ENCODE measurements at places on chromosomes 5 and 9.

DNA sequence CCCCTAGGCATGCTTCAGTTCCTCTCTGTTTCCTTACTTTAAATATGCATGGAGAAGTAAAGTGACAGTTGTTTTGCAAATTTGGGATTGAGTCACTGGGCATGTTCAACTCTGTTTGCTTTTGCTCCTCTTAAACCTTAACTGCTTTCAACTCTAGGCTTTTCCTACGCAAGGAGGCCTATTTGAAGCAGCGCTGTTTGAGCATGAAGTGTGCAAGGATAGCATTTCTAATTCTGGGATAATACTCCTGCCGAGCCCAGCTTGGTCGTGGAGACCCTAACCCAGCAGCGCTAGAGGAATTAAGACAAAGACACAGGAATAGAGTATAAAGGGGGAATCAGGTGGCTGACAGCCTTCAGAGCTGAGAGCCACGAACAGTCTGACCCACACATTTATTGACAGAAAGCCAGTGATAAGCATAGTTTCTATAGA, 803.4 kb upstream of the CDH10 start:
- no peaks in the 10 kb centered on the region for H3K27me3 ChIP-seq
- no peak overlapping the region for H3K27ac ChIP-seq
- no peaks in the 10 kb centered on the region for H3K4me1 ChIP-seq
- no peaks in the 10 kb centered on the region for H3K36me3 ChIP-seq
- H3K4me3 ChIP-seq: no peak overlapping the region

GRCh38 chr9:8036914-8037524, 237.4 kb upstream of the DMAC1 start:
- H3K36me3 ChIP-seq: no peaks in the 10 kb centered on the region
- no peaks in the 10 kb centered on the region for H3K27me3 ChIP-seq
- no peak overlapping the region for H3K27ac ChIP-seq
- DNase-seq: no peak
- no peaks in the 10 kb centered on the region for H3K4me1 ChIP-seq

GRCh38 chr5:50751064-50751657, 84.7 kb downstream of the PARP8 start:
- DNase-seq: peak; percentile 69
- no peak overlapping the region for H3K27ac ChIP-seq
- H3K36me3 ChIP-seq: no peaks in the 10 kb centered on the region
- no peaks in the 10 kb centered on the region for H3K4me1 ChIP-seq
- H3K27me3 ChIP-seq: no peaks in the 10 kb centered on the region

DNA sequence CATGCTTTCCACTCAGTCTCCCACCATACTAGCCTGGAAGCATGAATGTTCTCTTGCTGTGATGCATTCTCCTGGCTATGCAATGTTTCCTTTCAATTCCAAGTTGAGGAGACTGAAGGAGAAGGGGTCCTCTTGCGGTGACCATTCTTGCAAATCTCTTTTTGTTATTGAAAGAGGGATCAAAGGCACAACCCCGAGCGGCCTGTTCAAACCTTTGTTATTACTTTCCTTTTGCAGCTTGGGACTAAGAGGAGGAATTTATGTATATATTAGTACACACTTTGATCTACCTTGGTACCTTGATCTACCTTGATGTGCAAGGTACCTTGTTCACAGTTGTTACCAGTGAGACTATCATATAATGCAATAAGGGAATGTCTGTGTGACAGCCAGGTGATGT, 147.3 kb downstream of the KCTD16 start:
- H3K27me3 ChIP-seq: no peaks in the 10 kb centered on the region
- no peak for DNase-seq
- no peaks in the 10 kb centered on the region for H3K4me1 ChIP-seq
- H3K27ac ChIP-seq: no peak overlapping the region

DNA sequence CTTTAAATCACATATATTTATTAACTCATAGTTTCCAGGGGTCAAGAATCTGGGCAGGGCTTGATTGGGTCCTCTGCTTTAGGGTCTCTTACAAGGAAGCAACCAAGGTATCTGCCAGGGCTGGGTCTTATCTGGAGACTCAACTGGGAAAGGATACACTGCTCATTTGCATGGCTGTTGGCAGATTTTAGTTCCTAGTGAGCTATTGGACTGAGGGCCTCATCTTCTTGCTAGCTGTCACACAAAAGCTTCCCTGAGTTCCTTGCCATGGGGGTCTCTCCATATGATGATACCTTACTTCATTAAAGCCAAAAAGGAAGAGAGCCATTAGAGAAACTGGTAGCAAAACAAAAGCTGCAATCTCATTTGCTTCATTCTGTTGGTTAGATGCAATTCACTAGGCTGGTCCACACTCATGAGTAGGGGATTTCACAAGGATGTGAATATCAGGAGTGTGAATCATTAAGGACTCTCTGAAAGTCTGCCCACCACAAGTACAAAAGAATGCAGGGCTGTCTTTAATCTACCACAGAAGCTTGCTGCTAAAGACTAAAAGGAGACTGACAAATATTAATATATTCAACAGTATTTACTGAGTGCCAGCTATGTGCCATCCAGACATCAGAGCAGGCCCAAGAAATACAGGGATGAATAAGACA, 42.0 kb upstream of the TIMD4 start:
- H3K36me3 ChIP-seq: no peaks in the 10 kb centered on the region
- peak; percentile 70 for DNase-seq
- H3K27ac ChIP-seq: peak overlapping the region; percentile 77
- H3K4me1 ChIP-seq: peaks cover 2% of the 10 kb centered on the region

DNA sequence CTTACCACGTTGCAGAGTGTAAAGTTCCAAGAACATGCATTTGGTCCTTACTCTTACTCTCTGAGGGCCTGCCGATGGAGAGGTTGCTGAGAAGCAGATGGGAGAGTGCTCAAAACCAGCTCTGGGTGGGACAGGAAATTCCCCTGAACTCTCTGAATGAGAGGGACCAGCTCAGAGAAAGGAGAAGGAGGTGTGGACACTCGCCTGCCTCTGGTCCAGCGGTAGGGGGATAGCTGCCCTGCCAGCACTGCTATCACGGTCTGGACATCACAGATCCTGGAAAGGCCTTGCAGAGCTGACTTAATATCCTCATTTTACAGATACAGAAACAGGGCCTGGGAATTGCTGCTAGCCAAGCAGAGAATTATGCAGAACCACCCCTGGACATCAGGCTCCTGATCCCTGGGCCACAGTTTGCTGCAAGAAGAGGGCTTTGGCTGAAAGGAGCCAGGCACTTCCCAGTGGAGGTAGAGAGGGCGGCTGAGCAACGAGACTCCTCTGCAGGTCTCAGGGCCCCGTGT, 4.9 kb downstream of the TRAF1 start:
- peaks cover 26% of the 10 kb centered on the region for H3K4me1 ChIP-seq
- no peaks in the 10 kb centered on the region for H3K27me3 ChIP-seq
- no peak overlapping the region for H3K4me3 ChIP-seq
- no peaks in the 10 kb centered on the region for H3K36me3 ChIP-seq
- H3K27ac ChIP-seq: no peak overlapping the region

- DNase-seq: peak; percentile 83
- H3K4me3 ChIP-seq: no peak overlapping the region
- no peaks in the 10 kb centered on the region for H3K27me3 ChIP-seq
- peak overlapping the region; percentile 6 for H3K27ac ChIP-seq
- H3K36me3 ChIP-seq: no peaks in the 10 kb centered on the region
These were observed 44.2 kb upstream of the COL15A1 start for GRCh38 chr9:98899408-98900056.

GRCh38 chr9:113026200-113026599, 14.2 kb upstream of the ZNF883 start:
- no peaks in the 10 kb centered on the region for H3K4me1 ChIP-seq
- H3K27ac ChIP-seq: no peak overlapping the region
- H3K36me3 ChIP-seq: no peaks in the 10 kb centered on the region
- H3K27me3 ChIP-seq: no peaks in the 10 kb centered on the region

- H3K27ac ChIP-seq: peak overlapping the region; percentile 70
- DNase-seq: peak; percentile 92
- H3K4me1 ChIP-seq: peaks cover 4% of the 10 kb centered on the region
These were observed 3.3 kb upstream of the CLTA start for GRCh38 chr9:36187414-36187813.

- no peak overlapping the region for H3K4me3 ChIP-seq
- no peak for DNase-seq
- no peak overlapping the region for H3K27ac ChIP-seq
- no peaks in the 10 kb centered on the region for H3K4me1 ChIP-seq
- H3K27me3 ChIP-seq: peaks cover 48% of the 10 kb centered on the region
- H3K36me3 ChIP-seq: no peaks in the 10 kb centered on the region
These were observed 29.3 kb upstream of the CLPTM1L start for GRCh38 chr5:1374030-1374678.

DNA sequence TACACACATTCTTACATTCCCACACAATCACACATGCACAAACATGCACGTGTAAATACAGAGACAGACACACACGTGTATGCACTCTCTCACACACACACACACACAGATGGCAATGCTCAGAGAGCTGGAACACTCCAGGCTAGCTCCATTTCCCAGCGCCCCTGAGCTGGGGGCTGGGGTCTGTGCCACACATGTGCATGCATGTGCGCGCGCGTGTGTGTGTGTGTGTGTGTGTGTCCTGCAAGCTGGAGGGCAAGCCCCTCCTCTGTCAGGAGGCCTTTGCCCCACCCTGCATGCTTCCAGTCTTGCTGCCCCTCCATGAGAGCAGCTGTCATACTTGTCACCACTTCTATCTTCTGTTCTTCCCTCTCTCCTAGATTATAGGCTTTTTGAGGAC, 16.6 kb upstream of the S1PR3 start:
- DNase-seq: no peak
- peaks cover 11% of the 10 kb centered on the region for H3K27me3 ChIP-seq
- H3K4me1 ChIP-seq: peaks cover 2% of the 10 kb centered on the region
- no peaks in the 10 kb centered on the region for H3K36me3 ChIP-seq

GRCh38 chr5:123448017-123448617, 24.9 kb upstream of the CEP120 start:
- H3K4me3 ChIP-seq: no peak overlapping the region
- H3K36me3 ChIP-seq: no peaks in the 10 kb centered on the region
- no peak for DNase-seq
- no peaks in the 10 kb centered on the region for H3K4me1 ChIP-seq
- H3K27ac ChIP-seq: no peak overlapping the region

DNA sequence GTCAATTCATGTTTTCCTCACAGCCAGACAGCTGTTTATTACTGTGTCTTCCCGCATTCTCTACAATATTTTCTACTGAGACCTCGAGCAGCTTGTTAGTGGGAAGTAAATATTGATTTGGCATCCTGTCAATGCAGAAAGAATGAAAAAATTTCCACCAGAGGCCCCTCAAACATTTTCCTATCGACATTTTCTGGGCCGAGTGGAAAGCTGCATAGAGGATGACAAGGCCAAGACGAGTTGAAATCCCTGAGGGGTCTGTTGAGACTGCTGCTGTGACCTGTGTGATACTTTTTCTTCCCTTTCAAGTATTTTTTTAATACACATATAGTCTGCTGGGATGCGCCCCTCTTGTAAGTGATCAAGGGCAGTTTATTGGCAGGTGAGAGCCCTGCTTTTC, 91.4 kb upstream of the SH3GL2 start:
- H3K36me3 ChIP-seq: no peaks in the 10 kb centered on the region
- H3K4me3 ChIP-seq: no peak overlapping the region
- no peak for DNase-seq
- H3K27ac ChIP-seq: no peak overlapping the region
- no peaks in the 10 kb centered on the region for H3K4me1 ChIP-seq

DNA sequence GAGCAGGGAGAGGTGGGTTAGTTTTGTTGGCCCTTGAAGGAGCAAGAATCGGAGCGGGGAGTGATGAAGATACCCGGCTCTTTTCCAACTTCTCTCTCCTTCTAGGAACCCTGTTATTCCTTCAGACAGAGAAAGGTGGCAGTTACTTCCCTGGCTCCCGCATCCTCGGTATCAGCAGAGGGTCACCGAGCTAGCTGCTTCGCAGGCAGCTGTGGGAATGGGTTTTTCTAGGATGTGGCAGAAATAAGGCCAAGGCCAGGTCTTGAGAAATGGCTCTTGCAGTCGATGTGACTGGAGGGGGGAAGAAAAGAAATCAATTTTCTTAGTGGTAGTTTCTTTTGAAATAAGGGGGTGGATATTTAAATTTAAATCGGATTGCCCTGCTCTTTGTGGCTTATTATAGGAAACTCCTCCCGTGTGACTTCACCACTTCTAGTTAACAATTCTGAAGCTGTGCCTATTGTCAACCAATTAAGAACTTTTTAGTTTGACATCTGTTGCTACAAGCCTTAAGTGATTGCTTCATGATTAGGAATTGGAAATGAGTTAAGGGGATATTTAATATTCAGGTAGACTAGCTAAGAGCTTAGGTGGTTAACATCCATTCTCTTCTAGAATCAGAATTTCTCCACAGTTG, 1.4 kb downstream of the SAP30L start:
- no peak for DNase-seq
- H3K27me3 ChIP-seq: no peaks in the 10 kb centered on the region
- peaks cover 6% of the 10 kb centered on the region for H3K4me1 ChIP-seq
- H3K4me3 ChIP-seq: peak overlapping the region; percentile 84

DNA sequence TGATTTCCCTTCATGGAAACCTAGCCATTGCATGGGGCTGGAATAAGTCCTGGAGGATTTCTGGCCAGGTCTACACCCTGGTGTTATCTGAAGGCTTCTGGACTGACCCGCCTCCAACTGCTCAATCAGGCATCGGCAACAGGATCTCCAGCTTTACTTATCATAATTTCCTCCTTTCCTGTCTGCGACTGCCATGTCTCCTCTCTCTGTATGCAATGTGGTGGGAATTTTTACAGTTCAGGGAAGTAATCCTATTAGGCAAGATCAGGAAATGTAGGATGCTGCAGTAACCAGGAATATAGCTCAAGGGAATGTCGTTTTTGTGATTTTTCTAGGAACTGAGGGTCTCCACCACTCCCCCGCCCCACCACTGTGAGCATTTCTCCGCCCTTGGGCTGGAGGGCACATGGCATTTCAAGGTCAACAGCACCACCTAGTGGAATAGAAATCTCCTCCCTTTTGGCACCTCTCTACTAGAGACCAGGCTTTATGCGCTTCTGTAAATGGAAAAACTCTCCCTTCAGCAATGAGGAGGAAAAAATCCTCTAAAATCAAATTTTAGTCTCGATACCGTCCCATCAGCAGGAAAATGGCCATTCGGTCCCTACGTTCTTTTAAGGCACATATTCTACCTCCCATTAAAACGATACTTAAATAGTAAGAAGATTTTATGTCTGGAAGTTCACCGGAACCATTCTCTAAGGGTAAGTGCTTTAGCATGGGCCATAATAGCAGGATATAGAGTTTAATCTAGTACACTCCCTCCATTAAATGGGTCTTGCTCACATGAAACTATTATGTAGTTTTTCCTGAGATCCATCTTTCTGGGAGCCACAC, 93.0 kb downstream of the YTHDC2 start:
- no peak overlapping the region for H3K4me3 ChIP-seq
- H3K27ac ChIP-seq: no peak overlapping the region
- no peaks in the 10 kb centered on the region for H3K36me3 ChIP-seq

- no peaks in the 10 kb centered on the region for H3K27me3 ChIP-seq
- H3K36me3 ChIP-seq: peaks cover 54% of the 10 kb centered on the region
- H3K4me3 ChIP-seq: no peak overlapping the region
- no peak overlapping the region for H3K27ac ChIP-seq
These were observed 73.5 kb downstream of the LNPEP start for GRCh38 chr5:97009212-97009898.

GRCh38 chr9:126915281-126915816, 767 bp downstream of the RALGPS1 start:
- peaks cover 9% of the 10 kb centered on the region for H3K4me1 ChIP-seq
- H3K36me3 ChIP-seq: no peaks in the 10 kb centered on the region
- H3K27ac ChIP-seq: no peak overlapping the region
- DNase-seq: no peak
- H3K4me3 ChIP-seq: peak overlapping the region; percentile 82

Measured in mesenchymal stem cell (in vitro differentiated cells and primary cell).